NCI-H146 (cell line): ENCODE measurements at places on chromosomes 3 and 15.

DNA sequence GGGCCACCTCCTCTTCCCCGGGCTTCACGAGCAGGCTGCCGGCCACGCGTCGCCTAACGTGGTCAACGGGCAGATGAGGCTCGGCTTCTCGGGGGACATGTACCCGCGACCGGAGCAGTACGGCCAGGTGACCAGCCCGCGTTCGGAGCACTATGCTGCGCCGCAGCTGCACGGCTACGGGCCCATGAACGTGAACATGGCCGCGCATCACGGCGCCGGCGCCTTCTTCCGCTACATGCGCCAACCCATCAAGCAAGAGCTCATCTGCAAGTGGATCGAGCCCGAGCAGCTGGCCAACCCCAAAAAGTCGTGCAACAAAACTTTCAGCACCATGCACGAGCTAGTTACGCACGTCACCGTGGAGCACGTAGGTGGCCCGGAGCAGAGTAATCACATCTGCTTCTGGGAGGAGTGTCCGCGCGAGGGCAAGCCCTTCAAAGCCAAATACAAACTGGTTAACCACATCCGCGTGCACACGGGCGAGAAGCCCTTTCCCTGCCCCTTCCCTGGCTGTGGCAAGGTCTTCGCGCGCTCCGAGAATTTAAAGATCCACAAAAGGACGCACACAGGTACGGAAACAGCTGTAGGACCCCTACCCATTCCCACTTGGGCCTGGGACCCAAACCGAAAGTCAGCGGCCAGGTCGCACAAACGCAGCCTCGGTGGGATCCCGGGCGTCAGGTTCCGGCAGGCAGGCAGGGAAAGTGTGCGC lies 1.5 kb downstream of the ZIC1 start:
- DNase-seq = no peak

DNA sequence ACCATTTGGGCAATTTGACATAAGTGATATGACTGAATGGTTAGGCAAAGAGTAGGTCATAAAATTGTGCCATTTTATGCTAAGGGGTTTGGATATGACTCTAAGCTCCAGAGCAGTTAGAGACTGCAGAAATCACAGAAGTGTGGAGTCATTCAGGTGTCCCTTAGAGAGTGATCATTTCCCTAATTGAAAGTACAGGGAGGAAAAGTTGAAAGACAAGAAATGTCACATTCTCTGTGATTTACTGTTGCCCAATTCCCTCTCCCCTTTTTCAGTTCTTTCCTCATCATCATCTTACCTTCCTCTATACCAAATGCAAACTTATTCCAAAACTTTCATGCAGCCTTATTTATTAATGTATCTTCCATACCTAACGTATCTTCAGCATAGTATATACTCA lies 2.7 kb upstream of the GOLGB1 start:
- DNase-seq = no peak

GRCh38 chr15:31265871-31266711 lies 60.5 kb upstream of the KLF13 start:
- DNase-seq = peak; percentile 6

- peak; percentile 42 for DNase-seq
Observed at GRCh38 chr15:89472785-89473256, 23.6 kb downstream of the RHCG start.

DNA sequence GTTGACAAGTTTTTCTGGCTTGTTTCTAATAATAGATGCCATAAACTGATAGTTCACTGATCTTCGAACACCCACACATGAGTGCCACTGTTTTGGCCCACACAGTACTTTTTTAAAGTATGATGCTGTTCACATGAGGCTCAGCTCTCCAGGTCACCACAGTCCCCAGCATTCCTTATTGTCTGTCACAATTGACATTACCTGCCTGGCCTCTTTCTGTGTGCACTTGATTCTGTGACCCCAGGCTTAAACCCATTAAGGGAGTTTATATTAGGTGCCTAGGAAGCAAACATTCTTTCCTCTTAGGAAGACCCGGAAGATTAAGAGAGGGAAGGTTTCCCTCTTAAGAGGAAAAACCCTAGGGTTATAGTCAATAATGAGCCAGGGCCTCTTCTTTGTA lies 24.2 kb upstream of the LRRFIP2 start:
- DNase-seq = no peak

DNA sequence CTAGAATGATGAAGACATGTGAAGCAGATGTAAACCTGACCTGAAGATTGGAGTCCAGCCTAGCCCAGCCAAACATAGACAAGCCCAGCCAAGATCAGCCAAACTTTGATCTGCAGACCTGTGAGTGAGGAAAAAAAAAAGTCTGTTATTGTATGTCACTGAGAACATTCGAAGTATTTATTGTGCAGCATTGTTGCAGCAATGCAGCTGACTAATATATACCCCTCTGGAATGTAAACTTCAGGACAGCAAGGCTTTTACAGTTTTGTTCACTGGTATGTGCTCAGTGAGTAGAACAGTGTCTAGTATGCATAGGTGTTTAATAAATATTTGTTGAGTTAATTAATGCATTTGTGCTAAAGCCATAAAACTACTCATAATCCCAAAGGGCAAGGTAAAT lies 23.4 kb downstream of the TMEM202 start:
- no peak for DNase-seq

- no peak for DNase-seq
Observed at GRCh38 chr3:71684757-71685386, 40.3 kb downstream of the EIF4E3 start.

DNA sequence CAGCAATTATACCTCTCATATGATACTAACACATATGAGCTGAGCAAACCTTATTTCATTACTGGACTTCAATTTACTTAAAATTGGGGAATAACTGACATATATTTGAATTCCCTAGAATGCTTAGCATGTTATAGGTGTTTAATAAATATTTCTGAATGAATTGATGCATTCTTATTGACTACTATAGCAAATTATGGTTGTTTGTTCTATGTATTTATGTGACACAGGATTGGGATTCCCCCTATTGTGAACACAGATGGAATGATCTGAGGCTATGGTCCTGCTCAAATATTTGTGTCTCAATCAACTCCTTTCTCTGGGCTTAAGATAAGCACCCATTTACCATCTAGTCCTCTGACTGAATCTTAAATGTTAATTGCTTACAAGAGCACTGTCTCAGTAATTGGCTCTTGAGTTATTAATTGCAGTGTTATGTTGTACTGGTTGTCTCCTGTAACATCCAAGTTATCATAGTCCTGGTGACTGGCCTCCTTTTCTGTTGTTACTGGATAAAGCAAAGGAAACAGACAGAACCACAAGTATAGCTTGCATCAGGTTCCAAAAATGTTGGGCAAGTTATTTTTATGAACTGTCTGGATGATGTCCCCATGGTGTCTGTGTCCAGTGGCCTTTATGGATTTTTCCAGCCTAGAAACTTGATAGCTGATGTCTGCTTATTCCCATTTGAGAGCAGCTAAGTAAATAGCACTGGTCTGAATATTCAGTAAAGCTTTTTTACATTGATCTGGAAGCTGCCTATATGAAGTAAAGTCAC lies 2.3 kb upstream of the UACA start:
- DNase-seq = no peak

DNA sequence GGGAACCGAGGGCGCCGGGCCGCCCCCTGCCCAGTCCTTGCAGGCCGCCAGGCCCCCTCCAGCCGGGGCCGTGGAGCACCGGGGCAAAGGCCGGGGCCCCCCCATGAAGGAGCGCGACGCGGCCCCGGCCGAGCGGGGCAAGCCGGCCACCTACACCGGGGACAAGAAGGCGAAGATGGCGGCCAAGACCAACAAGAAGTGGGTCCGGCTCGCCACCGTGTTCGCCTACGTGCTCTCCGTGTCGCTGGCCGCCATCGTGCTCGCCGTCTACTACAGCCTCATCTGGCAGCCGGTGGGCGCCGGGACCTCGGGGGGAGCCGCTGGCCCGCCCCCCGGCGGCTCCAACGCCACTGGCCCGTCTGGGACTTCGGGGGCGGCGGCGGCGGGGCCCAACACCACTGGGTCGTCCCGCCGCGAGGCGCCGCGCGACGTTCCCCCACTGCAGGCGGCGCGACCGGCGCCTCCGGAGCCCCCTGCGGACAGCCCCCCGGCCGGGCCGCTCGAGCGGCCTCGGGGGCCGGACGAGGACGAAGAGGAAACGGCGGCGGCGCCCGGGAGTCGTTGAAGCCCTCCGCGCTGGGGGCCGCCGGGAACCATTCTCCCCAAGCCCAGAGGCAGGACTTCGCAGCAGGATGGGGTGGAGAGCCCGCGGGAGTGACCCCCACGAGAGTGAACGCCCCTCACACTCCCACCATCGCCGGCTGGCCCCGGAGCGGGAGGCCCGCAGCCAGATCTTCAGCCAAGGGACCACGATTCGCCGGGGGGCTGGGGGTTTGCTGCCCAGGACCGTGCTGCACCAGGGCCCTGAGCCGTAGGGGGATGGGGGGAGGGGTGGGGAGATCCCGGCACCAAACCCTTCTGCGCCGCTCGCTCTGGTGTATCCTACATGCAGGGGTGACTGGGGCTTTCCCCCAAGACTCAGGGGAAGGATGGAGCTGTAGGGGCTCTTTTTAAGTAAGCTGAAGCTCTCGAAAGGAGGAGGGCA lies 753 bp downstream of the INAFM2 start:
- DNase-seq = peak; percentile 20

- no peak for DNase-seq
Observed at GRCh38 chr3:58059349-58060321, 51.4 kb downstream of the FLNB start.

GRCh38 chr3:151282921-151283320 lies 4.6 kb upstream of the P2RY14 start:
- peak; percentile 61 for DNase-seq
